ENCODE measurements at places on chromosomes 16 and 17.
A peak's percentile ranks its signal among the peaks of the same experiment; 100 is the strongest.

- H3K36me3 ChIP-seq = no peaks in the 10 kb centered on the region
- H3K27ac ChIP-seq = peak overlapping the region; percentile 83
- peaks cover 89% of the 10 kb centered on the region for H3K4me1 ChIP-seq
- no peak for DNase-seq
Observed at GRCh38 chr17:40535924-40536294, 29.4 kb downstream of the CCR7 start.

GRCh38 chr16:89452241-89452640 is 38.1 kb downstream of the ANKRD11 start:
- no peaks in the 10 kb centered on the region for H3K36me3 ChIP-seq
- no peaks in the 10 kb centered on the region for H3K27me3 ChIP-seq
- H3K27ac ChIP-seq = no peak overlapping the region

- H3K27me3 ChIP-seq = no peaks in the 10 kb centered on the region
- no peak for DNase-seq
- no peaks in the 10 kb centered on the region for H3K36me3 ChIP-seq
- H3K4me1 ChIP-seq = no peaks in the 10 kb centered on the region
- no peak overlapping the region for H3K4me3 ChIP-seq
- no peak overlapping the region for H3K27ac ChIP-seq
Observed at GRCh38 chr16:87236516-87237115, 80.6 kb downstream of the C16orf95 start.

DNA sequence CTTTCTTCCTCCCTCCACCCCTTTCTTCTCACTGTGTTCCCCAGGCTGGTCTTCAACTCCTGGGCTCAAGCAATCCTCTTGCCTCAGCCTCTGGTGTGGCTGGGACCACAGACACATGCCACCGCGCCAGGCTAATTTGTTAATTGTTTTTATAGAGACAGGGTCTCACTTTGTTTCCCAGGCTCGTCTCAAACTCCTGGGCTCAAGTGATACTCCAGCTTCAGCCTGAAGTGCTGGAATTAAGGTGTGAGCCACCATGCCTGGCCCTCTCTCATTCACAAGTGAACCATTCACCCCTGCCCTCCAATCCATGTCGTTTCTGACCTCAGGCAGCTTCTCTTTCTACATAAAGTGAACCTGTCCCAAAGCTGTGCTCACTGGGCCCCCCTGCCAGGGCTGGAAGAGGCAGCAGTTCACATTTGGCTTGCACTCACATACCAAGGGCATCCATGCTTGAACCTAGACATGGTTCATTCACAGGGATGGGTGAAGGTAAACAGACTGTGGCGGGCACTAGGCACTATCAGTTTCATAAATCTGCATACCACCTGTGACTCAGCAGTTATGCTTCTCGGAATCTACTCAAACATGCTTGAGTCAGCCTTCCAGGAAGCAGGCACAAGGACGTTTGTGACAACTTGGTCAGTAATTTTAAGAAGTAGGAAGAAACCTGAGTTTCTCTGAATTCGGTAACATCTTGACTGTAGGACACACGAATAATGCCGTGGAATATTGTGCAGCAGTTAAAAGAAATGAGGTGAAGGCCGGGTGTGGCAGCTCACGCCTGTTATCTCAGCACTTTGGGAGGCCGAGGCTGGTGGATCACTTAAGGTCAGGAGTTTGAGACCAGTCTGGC is 6.0 kb upstream of the RNF213 start:
- no peak overlapping the region for H3K4me3 ChIP-seq
- peaks cover 31% of the 10 kb centered on the region for H3K4me1 ChIP-seq
- no peak for DNase-seq
- peaks cover 18% of the 10 kb centered on the region for H3K36me3 ChIP-seq
